ENCODE measurements at places on chromosomes 5 and 9. TPM values are rescaled to one million over a fixed set of nuclear protein-coding genes. Genes with fewer than 3 reads are reported as not detected.

CCNI2 gene
- 0.13 TPM for polyA plus RNA-seq

ANKRD31 gene
- not detected for polyA plus RNA-seq

CPLANE1 gene
- 4.6 TPM for polyA plus RNA-seq

CYSRT1 gene
- polyA plus RNA-seq, result 1.6 TPM

GPRIN1 gene
- polyA plus RNA-seq, result 2.4 TPM

WDR31 gene
- 0.22 TPM for polyA plus RNA-seq

TAF11L5 gene
- not detected for polyA plus RNA-seq

GBGT1 gene
- polyA plus RNA-seq, result 56.3 TPM

LCP2 gene
- not detected for polyA plus RNA-seq

GRCh38 chr5:51278539-51278938 is 104.7 kb upstream of the ISL1 start:
- no peak for DNase-seq

GRCh38 chr9:116935149-116935897 is 248.2 kb downstream of the TRIM32 start:
- DNase-seq, result no peak

- DNase-seq, result no peak
Measured at GRCh38 chr5:34996261-34996660, 51.5 kb downstream of the AGXT2 start.

- DNase-seq, result peak; percentile 94
Measured at GRCh38 chr5:72597456-72597948, 90.3 kb upstream of the ZNF366 start.

GRCh38 chr5:115132465-115132864 is 37.2 kb downstream of the TRIM36 start:
- DNase-seq, result no peak

DNA sequence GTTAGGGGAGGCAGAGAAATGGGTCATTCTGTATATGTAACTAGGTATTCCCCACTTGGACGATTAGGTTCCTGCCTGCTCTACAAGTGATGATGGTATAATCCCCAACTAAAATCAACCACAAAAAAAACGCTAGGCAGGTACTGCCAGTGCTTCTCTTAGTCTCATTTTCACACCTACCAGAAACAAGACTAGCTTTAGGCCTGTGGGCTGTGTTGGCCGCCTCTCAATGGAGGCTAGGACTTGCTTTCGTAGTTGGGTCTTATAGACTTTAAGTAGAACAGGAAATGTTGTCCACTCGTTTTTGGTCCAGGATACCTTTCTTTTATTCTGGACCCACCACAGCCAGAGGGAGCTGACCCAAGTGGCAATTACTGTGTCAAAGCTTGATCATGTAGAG is 111.8 kb downstream of the UNC13B start:
- no peak for DNase-seq

DNA sequence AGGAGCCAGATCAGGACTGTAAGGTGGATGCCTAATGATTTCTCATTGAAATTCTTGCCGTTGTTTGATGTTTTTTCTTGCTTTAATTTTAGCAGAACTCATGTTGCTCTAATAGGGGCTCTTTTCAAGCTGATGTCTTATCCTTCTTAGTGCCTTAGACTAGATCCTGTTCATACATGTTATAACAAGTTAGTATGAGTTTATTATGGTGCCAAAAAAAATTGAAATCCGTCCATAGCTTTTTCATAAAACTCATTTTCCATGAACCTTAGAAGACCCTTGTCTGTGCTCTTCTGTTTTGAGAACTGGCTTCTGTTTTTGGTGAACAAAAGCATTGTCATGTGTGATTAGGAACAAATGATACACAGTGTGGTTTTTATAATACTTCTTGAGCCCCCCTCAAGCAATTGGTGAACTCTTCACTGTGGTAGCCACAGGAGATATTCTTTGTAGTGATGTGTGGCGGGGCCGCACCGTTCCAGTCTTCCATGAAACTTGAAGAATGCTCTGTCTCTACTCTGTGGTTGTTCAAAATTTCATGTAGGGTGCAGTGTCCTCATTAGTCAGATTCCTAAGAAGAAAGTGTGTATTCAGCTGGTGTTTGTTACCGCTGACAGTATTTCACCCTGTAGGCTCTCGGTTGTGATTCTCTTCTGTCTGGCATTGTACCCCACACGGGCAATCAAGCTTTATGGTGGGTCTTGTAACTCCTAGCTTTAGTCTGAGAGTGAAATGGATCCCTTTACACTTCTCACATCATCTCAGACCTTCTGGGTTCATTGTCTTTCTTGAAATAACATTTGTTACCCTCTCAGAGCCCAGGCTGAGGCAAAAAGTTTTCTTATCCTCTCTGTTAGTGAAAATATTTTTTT is 10.7 kb downstream of the OTULIN start:
- DNase-seq, result no peak

GRCh38 chr5:83026930-83027687 is 50.1 kb downstream of the TMEM167A start:
- peak; percentile 36 for DNase-seq

GRCh38 chr9:130345897-130346385 is 80.4 kb downstream of the HMCN2 start:
- no peak for DNase-seq

DNA sequence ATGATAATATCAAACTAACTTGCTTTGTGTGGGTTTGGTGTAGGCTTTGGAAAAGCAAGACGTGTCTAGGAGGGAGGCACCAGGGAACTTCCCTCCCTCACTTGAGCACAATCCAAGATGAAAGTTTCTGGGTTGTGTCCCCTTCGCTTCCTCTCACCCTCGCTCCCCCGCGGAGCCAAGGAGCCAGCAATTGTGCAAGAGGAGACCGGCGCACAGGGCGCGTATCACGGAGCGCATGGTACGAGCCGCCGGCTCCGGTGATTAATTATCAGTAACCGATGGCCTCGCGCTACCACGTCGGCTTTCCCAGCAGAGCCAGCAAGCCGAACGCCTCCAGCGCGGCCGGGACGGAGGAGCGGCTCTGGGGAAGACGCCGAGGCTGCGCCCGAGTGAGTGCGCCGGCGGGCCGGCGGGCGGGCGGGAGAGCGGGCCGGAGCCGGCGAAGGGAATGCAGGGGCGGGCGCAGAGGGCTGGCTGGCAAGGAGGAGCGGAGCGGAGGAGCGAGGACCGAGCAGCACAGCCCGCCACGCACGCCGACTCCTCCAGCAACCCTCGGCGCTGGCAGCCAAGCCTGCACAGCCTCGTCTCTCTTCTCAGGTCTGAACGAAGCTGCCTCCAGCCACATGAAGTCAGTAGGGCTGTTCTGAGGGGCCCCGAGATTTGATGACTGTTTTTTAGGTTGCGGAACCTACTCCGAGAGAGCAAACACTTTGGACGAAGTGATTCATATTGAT is 143.6 kb downstream of the BNC2 start:
- peak; percentile 84 for DNase-seq

- DNase-seq, result no peak
Measured at GRCh38 chr5:90223756-90224155, 185.8 kb downstream of the CETN3 start.

- DNase-seq, result no peak
Measured at GRCh38 chr9:135711881-135712280, 9.9 kb downstream of the KCNT1 start.

DNA sequence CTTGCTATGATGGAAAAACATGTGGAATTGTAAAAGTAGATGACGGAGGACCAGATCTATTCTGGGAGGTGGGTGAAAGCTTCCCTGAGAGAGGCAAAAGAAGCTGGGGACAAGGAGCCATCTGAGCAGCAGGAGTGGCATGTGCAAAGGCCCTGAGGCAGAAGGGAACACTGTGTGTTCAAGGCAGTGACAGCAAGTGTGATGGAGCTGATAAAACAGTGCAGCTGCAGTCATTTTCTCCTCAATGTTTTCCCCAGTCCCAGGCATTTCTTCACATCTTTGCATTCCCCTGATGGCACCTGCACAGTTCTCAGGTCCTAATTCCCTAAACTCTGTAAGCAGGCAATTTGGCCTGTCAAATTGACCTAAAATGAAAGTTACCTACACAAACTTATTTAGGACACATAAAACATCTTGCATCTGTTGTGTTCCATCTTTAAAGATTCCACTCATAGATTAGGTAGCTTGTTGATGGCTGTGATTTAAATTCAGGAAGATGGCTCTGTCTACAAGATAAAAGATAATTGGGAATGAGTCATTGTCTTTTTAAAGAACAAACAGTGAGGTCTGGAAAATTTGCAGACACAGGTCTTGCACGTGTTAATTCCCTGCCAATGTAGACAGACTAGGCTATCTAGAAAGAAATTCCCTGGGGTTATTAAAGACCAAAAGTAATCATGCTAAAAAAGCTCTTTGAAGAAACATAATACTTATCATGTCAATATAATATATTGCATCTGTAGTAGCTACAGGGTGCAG is 289.6 kb upstream of the SGCD start:
- DNase-seq, result no peak

- no peak for DNase-seq
Measured at GRCh38 chr5:61651195-61651594, 319.1 kb downstream of the ZSWIM6 start.

DNA sequence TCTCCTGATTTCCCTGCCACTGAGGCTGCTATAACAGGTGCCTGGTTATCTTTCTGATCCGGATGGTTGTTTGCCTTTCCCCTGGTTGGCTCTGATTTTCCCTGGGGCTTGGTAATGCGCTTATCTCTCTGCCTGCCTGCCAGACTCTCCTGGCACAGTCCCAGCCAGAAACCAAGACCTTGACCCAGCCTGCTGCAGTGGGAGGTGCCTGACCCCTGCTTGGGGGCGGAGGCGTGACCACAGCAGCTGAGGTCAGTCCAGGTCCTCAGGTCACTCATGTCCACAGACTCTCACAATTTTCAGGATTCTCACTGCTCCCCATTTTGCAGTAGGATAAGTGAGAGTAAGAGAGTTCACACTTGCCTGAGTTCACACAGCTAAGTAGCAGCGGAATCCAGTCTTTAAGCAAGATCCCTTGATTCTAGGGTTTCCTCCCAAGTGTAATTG is 24.4 kb upstream of the SYNPO start:
- DNase-seq, result peak; percentile 86

DNA sequence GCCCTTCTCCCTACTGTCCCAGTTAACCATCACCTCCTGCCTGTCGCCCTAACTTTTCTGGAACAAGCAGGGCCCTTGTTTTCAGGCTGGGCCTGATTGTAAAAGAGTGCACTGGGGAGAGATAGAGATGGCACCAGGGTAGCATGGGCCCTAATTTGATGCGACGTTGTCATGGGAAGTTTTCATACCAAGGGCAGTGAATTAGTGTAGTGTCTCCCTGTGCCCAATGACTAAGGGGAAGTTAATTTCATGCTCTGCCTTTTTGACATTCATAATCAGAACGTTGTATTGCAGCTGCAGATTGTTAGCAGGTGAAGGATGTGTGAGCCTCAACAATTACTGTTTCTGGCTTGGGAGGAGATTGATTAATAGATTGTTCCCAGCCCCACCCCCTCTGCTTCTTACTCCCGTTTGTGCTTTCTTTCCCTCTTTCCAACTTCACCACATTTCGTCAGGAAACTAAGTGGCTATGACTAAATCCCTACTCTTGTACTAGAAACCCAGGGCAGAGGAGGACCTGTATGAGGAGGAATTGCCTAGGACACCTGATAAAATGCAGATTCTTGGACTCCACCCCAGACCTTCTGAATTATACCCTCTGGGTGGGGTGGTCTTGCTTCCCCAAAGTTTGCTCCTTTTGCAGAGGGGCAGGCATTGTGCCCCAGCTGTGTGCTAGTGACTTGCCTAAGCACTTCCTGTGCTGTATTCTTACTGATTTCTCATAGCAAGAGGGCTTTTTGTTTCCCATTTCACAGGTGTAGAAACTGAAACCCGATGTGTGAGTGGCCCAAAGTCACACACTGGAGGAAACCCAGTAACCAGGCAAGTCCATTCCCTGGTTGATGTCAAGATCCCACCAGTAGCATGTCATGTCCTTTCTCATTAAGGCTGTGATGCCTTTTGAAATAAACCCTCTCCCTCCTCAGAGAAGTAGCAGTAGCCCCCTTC is 56.3 kb downstream of the DAB2IP start:
- DNase-seq, result no peak

DNA sequence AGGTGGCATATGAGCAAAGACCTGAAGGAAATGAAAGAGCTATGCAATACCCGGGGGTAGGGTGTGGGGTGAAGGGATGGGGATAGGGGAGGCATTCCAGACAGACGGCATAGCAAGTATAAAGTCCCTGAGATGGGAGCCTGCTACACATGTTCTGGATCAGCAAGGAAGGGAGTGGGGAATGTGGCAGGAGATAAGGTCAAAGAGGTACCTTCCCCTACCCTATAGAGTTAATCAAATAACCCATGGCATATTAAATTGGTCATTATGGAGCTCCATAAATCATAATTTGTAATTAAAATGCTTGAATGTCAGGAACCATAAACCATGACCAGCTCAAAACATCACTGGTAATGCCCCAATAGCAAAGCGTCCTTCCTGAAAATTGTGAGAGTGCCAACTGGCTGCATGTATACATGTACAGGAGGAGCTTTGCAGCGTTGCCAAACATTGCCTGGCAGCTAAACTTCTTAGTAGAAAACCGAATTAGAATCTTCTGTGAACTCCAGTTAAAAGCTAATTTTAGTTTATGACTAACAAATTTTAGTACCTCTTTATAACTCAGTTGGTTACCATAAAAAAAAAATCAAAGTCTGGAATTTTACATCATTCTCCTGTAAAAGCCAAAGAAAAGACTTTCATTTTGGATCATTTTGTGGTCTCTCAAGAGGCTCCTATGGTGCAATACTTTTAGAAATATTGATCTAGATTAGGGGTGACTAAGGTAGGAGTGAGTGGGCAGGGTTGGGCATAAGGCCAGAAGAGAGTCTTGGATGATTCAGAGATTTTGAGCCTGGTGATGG is 4.7 kb downstream of the DNAI1 start:
- no peak for DNase-seq

- no peak for DNase-seq
Measured at GRCh38 chr9:1929722-1930244, 85.4 kb upstream of the SMARCA2 start.

DNA sequence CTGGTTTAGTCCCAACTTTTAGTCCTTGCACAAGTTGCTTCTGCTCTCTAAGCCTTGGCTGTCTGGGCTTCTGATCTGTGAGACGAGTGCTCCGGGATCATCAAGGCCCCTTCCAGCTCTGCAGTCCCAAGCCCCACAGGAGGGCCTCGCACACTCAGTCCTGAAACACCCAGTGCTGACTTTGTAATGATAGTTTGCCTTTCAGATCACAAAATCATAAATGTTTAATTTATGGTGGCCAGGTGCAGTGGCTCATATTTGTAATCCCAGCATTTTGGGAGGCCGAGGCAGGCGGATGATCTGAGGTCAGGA is 95.9 kb upstream of the SLC25A48 start:
- DNase-seq, result no peak

- DNase-seq, result no peak
Measured at GRCh38 chr5:127187706-127188105, 102.9 kb upstream of the MEGF10 start.

GRCh38 chr9:87499424-87500017 is 1.9 kb downstream of the DAPK1 start:
- DNase-seq, result peak; percentile 51

DNA sequence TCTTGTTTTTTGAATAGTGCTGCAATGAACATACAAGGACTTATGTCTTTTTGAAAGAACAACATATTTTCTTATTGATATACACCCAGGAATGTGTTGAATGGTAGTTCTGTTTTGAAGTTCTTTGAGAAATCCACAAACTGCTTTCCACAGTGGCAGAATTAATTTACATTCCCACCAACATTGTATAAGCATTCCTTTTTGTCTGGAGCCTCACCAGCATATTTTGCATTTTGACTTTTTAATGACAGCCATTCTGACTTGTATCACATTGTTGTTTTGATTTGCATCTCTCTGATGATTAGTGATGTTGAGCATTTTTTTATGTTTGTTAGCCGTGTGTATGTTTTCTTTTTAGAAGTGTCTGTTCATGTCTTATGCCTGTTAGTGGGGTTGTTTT is 524.9 kb downstream of the SEMA5A start:
- DNase-seq, result no peak

Measured in endothelial cell of umbilical vein (primary cell).